8988T (cell line): ENCODE measurements at places on chromosomes 5 and 9.

DNA sequence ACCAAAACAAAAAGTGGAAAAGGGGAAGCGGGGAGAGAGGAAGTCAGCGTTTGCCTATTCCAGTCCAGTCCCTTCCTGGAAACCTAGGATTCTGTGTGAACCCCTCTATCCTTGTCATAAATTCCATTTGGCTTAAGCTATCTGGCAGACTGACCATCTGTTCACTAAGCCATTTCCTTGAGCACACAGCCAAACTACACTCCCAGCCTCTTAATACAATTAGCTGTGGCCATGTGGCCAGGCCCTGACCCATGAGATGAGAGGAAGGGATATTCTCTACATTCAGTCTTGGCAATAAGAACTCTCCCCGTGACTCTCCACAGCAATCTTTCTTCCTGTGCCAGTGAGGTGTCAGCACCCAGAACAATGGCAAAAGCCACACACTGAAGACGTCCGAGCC lies 424.8 kb downstream of the TLE1 start:
- no peak for DNase-seq

DNA sequence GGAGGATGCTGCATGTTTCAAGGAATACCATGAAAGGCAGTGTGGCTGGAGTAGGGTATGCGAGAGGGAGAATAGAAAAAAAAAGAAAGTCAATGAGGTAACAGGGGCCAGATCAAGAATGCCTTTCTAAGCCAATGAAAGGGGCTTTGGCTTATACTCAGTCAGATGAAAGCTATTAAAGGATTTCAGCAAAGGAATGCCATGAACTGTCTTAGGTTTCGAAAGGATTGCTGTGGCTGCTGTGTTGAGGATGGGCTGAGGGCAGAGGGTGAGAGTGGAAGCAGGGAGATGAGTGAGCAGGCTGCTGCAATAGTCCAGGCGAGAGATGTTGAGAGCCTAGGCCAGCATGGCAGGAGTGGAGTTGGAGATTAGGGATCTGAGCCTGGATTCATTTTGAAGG lies 135.4 kb upstream of the CKMT2 start:
- DNase-seq: no peak

- no peak for DNase-seq
These were observed 132.8 kb upstream of the RUSC2 start for GRCh38 chr9:35357116-35357515.

GRCh38 chr5:121158451-121158850 lies 693.2 kb upstream of the FTMT start:
- no peak for DNase-seq

- peak; percentile 86 for DNase-seq
These were observed 3.9 kb downstream of the CCDC183 start for GRCh38 chr9:136799854-136800657.

GRCh38 chr9:136765041-136765440 lies 723 bp upstream of the LCN15 start:
- no peak for DNase-seq

DNA sequence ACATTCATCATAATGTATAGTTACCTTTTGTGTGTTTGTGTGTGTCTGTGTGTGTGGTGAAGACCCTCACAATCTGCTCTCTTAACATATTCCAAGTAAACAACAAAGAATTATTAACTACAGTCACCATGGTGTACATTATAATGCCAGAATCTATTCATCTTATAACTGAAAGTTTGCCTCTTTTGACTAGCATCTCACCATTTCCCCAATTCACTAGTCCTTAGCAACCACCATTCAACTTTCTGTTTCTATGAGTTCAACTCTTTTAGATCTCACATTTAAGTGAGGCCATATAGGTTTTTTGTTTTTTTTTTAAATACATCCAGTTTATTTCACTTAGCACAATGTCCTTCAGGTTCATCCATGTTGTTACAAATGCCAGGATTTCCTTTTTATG lies 83.6 kb downstream of the SMC2 start:
- no peak for DNase-seq

DNA sequence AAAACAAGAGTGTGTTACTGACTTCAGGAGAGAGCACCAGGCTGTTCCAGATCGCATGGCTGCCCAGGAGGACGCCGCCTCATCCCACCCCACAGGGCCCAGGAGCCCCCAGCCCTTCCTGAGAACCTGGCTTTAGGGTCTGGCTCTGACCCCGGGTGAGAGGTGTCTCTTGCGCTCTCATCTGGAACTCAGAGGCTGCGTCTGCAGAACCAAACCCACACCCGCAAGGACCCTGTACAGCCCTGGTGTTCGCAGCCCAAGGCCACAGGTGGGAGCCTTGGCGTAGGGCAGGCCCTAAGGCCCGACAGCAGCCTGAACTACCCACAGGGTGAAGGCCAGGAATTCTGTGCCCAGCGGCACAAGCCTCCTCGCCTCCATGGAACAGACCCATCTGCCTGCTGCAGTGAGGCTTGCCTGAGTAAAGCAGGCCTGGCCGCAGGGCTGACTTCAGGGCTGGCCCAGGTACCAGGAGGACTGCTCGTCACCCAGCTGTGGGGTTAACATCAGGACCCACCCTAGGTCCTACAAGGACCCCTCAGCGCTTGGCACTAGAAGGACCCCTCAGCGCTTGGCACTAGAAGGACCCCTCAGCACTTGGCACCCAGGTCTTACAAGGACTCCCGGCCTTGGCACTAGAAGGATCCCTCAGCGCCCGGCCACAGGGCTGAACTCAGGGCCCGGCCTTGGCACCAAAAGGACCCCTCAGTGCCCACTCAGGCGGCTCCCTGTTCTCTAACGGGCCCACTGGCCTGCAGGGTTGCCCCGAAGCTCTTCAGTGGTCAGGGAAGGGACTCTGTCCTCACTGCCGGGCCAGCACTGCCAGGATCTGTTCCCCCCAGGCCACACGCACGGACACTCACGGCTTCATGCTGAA lies 48.2 kb downstream of the NKD2 start:
- peak; percentile 55 for DNase-seq

DNA sequence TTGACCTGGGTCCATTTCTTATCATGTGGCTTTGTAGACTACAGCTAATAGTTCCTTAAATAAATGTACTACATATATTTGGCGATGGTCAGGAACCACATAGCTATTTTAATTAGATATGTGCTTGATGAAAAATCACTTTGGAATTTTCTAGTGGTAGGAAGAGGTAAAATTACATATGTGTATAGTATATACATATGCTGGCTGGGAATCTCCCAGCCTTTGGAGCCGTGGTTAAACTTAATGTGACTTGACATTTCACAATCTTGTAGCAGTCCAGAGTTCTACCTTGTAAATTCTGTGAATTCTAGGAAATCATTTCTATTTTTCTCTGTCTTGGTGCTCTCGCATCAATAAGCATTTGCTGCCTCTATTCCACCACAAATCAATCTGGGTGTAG lies 565.0 kb downstream of the DMRTA1 start:
- DNase-seq: no peak

DNA sequence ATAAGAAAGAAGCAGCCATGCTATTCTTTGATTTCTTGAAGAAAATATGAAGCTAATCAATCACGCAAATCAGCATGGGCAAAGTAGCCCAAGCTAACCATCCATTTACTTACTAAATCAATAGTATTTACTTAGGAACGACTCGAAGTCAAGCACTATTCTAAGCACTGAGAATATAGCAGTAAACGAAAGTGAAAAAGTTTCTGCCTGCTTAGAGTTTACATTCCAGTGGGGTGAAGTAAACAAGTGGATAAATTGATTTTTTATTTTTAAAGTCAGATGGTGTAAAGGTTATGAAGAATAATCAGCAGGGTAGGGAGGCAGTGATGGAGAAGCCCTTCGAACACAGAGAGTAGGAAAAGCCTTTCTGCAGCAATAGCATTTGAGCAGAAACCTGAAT lies 5.5 kb downstream of the TSTD2 start:
- no peak for DNase-seq

DNA sequence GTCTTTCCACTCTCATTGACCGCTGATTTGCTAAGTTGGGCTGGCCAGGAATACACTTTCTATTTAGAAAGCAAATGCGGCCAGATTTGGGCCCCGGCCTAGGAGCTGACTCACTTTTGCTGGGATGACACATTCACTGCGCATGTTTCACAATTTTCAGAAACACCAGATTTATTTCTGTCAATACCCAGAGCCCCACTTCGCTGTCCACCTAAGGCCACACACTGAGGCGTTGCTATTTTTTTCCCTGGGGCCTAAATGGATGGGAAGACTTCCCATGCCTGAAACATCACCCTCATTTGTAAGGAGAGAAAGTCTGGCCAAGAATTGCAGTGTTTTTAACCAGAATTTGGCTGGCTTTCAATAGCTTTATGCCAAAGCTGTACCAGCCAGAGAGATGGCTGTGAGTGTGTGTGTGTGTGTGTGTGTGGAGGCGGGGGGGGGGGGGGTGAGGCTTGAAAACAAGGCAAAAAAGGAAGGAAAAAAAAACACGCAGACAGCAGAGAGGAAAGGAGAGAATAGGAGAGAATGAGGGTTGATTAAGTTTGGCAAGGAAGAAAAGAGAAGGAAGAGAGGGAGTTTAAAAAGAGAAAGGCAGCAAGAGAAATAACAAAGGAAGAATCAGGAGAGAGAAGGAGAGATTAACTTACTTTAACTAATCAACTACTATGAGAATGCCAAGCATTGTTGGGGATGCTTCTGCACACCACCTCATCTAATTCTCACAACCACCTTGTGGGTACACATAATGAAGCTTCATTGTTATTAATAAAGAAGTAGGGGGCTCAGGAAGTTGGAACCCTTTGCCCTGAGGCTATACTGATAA lies 261.4 kb upstream of the KLF4 start:
- DNase-seq: peak; percentile 34

DNA sequence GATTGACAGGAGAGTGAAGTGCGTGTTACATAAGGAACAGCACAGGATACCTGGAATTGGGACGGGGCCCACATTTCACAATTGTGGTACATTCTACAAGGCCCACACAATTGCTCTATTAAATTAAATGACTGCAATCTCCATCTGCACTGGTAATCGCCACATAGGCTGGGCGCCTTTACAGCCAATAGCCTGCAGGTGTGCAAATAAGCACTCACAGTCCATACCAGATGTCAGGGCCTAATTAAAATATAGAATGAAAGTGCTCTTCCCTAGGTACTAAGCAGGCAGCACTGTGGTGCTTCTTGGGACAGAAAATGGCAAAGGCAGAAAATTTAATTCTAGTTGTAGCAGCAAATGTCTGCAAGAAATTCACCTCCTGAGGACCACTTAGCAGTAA lies 82.7 kb downstream of the ATP10B start:
- DNase-seq: no peak

DNA sequence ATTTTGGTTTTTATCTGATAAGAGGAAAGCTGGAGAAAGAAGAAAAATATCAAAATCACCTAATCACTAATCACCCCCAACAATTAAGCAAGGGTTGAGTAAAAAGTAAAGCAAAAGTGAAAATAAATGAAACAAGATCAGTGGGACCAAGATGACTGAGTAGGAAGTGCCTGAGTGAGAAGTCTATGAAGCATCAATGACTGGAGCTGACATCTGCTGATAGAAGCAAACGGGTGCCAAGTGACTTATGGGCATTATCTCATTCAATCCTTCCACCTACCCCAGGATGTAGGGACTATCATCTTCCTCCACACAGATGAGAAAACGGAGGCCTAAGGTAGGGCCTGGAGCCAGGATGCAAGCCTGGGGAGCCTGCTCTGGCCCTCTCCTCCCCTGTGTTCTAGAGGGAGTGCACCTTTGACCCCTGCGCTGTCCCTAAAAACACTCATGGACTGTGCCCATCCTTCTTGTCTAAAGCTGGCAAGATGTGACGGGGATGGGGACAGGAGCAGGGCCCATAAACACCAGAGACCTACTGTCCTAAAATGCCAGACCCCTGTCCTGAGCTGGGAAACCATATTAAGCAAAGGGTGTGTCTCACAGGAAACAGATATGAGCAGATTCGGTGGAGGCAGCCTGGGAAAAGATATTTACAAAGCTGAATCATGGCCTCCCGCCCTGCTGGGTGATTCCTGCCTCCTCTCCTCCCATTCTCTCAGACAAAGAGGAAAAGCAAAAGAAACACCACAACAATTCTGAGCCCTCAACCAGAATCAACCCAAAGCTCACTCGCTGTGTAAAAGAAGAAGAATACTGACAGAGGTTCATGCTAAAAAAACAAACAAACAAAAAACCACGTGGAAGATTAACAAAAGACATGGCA lies 116.0 kb downstream of the AUH start:
- no peak for DNase-seq

DNA sequence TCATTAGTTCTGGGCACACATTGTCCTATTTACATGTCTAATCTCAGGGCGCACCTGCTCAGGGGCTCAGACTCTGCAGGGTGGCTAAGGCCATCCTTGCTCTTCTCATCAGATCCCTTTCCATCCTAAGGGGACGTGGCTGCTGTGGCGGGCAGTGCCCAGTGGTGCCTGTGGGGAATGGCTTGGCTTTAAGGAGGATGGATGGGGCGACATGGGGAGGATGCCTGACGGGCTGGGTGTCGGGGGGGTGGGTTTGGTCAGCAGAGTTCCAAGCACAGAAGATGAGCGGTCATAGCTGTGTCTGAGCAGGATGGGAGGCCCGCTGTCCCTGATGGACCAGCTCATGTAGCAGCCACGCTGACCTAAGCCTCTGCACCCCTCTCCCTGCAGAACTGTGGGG lies 40.9 kb upstream of the SUSD3 start:
- no peak for DNase-seq

- no peak for DNase-seq
These were observed 2.3 kb upstream of the HK3 start for GRCh38 chr5:176901260-176902101.

DNA sequence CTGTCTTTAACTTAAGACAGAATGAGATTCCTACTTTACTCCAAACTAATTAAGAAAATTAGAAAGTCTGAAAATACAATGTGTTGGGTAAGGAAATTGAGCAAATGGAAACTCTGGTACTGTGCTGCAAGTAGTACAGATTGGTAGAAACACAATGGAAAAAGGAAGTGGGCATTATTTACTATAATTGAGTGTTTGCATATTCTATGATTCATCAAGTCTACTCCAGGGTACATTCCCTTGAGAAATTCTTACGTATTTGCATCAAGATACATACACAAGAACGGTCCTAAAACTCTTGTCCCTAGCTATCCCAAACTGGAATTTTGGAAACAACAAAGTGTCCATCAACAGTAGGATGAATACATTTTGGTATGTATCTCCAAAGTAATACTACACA lies 123.5 kb upstream of the TARS1 start:
- DNase-seq: no peak

DNA sequence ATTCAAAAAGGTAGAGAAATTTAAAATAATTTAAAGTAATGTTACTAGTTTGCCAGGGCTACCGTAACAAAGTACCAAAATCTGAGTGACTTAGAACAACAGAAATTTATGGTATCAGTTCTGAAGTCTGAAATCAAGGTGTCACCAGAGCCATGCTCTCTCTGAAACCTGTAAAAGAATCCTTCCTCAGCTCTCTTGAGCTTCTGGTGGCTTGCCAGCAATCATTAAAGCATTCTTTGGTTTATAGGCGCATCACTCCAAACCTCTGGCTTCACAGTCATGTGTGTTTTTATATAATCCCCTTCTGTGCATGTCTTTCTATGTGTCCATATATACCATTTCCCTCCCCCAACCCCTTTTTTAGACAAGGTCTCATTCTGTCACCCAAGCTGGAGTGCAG lies 220.3 kb downstream of the COX7C start:
- DNase-seq: no peak

GRCh38 chr5:42057254-42057690 lies 132.2 kb downstream of the FBXO4 start:
- no peak for DNase-seq
